NCI-H2029 treated with DMSO at 0.1 percent for 48 hours (cell line): ENCODE measurements at places on chromosomes 5 and 9.
A peak's percentile ranks its signal among the peaks of the same experiment; 100 is the strongest.

- no peak for DNase-seq
Measured at GRCh38 chr5:145739843-145740242, 95.3 kb downstream of the PRELID2 start.

DNA sequence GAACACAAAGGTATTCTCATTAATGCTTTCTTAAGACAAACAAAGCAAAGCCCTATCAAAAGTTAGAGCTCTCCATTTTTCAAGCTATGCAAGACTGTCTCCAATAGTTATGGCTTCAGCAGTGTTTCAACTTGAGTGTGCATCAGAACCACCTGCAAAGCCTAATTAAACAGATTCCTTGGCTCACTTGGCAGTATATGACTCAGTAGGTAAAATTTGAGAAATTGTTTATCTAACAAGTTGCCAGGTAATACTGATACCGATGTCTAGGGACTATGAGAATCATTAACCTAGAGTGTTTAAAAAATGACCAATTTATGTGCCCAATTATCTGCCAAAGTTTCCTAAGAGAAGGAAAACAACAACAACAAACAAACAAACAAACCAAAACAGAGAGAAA lies 60.3 kb upstream of the PARP8 start:
- no peak for DNase-seq

- no peak for DNase-seq
Measured at GRCh38 chr9:75132244-75132643, 43.9 kb downstream of the OSTF1 start.

GRCh38 chr5:35862126-35862525 lies 5.4 kb downstream of the IL7R start:
- DNase-seq: no peak

DNA sequence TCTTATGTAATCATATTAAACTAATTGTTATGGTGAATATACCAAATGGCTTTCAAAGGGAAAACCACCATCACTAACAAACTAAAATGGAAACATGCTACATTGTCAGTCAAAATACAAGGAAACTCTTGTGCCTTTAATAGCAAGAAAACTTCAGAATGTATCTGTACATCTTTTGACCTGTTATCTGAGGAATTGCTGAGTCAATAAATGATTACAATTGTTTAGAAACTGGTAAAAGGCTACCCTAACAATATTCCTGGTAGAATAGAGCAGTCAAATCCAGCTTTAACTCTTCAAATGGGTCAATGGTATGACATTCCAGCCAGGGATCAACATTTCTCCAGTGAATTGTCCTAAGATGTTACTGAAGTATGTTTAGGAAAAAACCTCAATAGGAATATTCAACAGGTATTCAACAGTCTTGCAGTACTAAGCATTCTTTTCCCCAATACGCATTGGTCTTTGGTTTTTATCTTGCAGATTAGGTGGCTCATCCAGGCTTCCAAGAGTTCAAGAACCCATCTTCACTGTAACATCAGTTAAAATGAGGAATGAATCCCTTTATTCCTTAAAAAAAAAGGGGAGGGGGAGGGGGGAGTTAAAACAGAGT lies 52.4 kb downstream of the CSNK1A1 start:
- no peak for DNase-seq

DNA sequence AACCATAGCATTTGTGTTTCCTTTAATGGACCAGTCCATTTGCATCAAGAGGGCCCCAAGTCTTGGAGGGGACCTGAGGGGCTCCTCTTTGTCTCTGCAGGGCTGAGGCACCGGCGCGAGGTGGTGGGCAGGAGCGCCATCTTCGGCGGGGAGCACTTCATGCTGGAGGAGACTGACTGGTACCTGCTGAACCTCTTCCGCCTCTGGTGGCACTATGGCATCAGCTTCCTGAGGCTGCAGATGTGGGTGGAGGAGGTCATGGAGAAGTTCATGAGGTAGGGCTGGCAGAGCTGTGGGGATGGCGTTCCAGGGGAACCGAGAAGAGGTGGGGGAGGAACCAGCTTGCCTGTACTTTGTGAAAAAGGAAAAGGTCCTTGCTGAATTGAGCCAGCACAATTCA lies 6.1 kb downstream of the PCYOX1L start:
- no peak for DNase-seq

GRCh38 chr5:95374061-95374460 lies 17.1 kb upstream of the FAM81B start:
- no peak for DNase-seq

- no peak for DNase-seq
Measured at GRCh38 chr9:76603448-76603895, 144.5 kb downstream of the GCNT1 start.

GRCh38 chr5:135834639-135835529 lies at the start of gene SLC25A48:
TSS of gene SLC25A48 (plus strand) at chr5:135834663. CDS start at chr5:135834848, 185 bp downstream.
- DNase-seq: peak; percentile 11

DNA sequence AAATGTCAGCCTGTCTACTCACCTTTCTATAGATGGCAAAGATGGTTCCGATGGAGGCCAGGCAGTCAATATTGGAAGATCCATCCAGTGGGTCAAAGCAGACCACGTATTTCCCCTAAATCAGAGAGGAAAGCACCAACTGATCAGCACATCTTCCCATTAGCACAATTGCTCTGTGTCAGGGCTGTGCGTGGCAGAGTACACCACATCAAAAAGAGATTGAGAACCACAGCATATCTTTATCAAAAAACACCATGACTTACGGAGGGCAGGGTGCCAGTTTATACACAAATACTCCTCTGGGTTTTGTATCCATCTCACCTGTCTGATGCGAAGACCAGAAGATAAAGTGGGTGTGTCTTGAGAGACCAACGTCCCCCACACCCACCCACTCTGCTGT lies 9.1 kb downstream of the FBP2 start:
- DNase-seq: no peak

DNA sequence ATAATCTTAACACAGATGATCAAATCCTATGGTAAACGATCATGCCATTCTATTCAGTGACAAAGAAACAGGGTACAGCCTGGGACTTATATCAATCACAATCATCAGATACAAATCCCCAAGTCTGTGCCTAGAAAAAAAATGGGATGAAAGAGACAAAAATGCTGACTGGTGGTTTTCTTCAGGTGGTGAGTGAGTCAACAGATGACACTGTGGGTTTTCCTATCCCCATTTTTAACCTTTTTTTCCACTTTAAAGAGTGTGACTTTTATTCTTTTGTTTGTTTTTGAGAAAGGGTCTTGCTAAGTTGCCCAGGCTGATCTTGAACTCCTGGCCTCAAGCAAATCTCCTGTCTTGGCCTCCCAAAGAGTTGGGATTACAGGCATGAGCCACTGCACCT lies 3.2 kb downstream of the CIZ1 start:
- no peak for DNase-seq

- no peak for DNase-seq
Measured at GRCh38 chr9:124280176-124280691, 22.5 kb downstream of the NEK6 start.

- DNase-seq: no peak
Measured at GRCh38 chr9:94031946-94032345, 52.3 kb upstream of the PTPDC1 start.

GRCh38 chr5:97591781-97592180 lies 408.7 kb upstream of the RIOK2 start:
- no peak for DNase-seq

GRCh38 chr9:134861595-134862334 lies 18.8 kb upstream of the FCN2 start:
- no peak for DNase-seq

GRCh38 chr5:154683101-154683880 lies 71.9 kb upstream of the LARP1 start:
- no peak for DNase-seq

GRCh38 chr5:157447201-157447637 lies 12.8 kb upstream of the NIPAL4 start:
- no peak for DNase-seq

- DNase-seq: no peak
Measured at GRCh38 chr9:116193636-116194035, 40.0 kb downstream of the PAPPA start.

GRCh38 chr9:88809355-88810161 lies 181.7 kb upstream of the S1PR3 start:
- no peak for DNase-seq

DNA sequence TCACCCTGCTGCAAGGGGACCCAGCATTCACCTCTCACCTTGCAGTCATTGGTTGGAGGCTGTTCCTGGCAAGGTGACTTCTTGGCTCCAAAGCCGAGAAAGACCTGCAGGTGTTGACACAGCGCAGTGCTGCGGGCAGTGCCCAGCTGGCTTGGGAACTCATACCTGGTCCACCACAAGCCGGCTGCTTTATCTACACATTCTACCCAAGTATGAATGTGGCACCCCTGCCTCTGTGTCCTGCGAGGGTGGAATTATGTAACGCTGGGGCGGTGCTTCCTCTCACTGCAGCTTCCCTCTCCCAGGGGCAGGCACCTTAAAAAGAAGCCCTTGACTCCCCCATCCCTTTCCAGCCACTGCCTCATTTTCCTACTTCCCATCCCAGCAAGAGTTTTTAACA lies 2.5 kb upstream of the ZMYND19 start:
- no peak for DNase-seq

DNA sequence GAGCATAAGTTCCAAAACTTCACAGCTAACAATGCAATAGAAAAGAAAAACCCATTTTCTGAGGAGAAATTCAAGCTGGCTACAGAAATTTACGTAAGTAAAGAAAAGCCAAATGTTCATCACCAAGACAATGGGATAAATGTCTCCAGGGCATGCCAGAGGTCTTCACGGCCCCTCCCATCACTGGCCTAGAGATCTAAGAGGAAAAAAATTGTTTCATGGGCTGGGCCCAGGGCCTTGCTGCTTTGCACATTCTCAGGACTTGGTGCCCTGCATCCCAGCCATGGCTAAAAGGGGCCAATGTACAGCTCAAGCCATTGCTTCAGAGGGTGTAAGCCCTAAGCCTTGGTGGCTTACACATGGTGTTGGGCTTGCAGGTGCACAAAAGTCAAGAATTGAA lies 443.6 kb downstream of the ELAVL2 start:
- no peak for DNase-seq

DNA sequence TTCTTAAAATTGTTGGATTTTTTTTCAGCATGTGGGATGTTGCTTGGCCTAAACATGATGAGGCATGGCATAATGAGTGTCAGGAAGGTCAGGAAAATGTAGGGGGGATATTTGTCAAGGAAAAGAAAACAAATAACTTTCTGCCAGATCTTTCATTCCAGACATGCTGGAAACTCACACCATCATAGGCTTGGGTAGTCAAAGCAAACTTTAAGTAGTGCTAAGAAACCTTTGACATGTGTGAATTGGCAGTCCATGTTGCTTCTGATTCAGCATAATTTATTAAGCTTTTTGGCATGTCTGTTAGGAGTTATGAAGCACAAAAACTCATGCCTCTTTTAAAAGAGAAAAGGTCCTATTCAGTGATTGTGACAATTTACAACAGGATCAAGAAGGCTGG lies 61.3 kb upstream of the MTAP start:
- DNase-seq: no peak

DNA sequence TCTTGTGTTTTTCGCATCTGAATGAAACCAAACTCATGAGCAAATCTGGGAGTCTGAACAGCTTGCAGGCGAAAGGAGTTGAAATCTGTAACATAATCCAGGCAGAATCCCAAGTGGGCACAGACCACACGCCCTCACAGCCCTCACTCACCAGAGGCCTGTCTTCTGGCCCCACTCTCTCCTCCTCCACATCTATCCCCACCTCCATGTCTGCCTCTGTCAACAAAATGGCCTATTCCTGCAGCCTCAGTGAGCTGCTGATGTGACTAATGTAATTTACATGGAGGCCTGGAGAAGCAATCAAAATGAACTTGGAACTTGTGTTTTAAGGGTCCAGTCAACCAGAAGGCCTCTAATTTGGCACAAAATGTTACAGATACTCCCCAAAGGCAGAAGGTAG lies 136.6 kb downstream of the GNA14 start:
- DNase-seq: no peak

DNA sequence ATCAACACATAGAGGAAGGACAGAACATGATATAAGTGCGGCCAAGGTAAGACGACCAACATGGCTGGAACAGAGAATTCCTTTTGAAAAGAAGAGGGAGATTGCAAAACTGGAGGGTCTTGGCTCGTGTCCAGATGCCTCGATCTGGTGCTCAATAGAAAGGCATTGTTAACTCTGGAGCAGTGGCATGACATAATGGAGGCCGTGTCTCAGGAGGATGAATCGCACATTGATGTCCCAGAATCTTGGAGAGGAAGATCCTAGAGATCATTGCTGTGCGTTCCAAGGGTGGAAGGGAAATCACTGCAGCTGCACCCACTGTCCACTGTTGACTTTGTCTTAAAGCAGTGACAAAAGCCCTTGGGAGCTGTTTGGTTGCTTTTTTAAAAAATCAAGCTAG lies 30.9 kb downstream of the GRAMD2B start:
- DNase-seq: no peak

GRCh38 chr9:98430535-98431292 lies 175.3 kb upstream of the TBC1D2 start:
- DNase-seq: no peak

DNA sequence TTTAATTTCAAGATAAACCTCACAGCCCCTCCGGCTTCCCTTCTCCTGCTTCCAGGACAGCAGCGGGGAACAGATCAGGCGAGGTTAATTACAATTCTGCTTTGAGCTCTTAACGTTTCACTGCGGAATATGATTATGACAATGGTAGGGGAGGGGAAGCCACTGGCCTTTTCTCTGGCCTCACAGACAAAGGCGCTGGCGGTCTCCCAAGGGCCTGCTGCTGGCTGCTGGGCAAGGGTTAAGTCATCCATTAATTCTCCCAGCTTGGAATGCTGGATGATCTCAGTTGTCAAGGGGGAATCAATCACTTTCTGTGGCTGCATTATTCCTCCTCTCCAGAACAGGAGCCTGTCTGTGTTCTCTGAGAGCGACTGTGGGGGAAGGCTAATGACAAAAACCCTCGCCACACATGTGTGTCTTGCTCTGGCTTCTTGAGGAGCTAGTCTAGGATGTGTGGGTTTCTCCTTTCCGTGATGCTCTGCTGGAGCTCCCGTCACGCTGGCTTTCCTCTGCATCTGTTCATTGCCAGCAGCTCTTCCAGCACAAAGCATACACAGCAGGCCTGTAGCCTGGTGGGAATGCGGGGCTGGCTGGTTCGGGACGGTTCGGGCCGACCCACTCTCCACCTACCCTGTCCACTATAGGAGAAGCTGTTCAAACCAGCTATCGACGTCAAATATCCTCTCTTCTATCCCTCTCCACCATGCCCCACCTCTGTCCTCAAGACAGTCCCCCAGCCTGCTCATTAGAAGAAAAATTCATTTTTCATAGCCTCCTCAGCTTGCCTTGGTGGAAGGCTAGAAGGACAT lies 82.8 kb downstream of the DCP2 start:
- DNase-seq: no peak
